ENCODE measurements at places on chromosomes 6 and 20.

GRCh38 chr6:19538096-19538495, 299.1 kb upstream of the ID4 start:
- DNase-seq: peak; percentile 93

- DNase-seq: no peak
These were observed 8.6 kb downstream of the HS3ST5 start for GRCh38 chr6:114334237-114334636.

- DNase-seq: no peak
These were observed 39.9 kb downstream of the SGK1 start for GRCh38 chr6:134278000-134278399.

DNA sequence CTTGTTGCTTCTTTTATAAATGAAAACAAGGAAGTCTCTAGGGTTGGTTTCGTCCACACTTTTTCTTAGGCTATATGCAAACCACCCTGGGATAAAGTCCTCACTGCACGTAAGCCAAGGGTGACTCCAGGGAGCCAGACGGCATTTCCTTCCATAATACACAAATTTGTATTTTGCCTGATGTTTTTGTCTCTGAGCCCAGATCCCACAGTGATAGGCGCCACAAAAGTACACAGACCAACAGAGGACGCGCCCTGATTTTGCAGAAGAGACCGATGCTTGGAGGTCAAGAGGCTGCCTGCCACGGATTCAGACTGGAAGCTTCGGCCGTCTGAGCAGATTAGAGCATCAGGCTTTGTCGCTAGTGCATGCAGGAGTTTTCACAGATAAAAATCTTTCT, 22.8 kb downstream of the FOXQ1 start:
- DNase-seq: no peak

- DNase-seq: no peak
These were observed 175.0 kb downstream of the GMPR start for GRCh38 chr6:16413399-16413798.

DNA sequence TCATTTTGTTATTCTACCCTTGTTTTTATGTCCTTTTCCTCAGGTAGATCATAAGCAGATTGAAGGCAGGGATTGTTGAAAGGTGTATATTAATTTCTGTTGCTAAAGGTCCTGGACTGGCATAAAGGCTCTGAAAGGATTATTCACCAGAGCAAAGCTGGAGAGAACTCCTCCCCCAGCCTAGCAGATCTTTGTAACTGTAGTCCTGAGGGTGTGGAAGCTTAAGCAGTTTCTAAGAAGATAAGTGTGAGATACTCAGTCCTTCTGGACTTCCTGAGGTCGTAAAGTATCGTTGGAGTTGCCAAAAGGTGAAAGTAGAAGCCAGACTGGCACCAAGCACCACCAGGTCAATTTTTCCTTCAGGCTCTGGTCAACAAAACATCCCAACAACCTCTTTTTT, 24.2 kb downstream of the CGA start:
- no peak for DNase-seq

Data from NCI-H2081 treated with DMSO at 0.1 percent for 48 hours (cell line).